ENCODE measurements at places on chromosomes 13 and 19. TPM values are rescaled to one million over a fixed set of nuclear protein-coding genes. Genes with fewer than 3 reads are reported as not detected.

The GJB6 gene
- total RNA-seq, result not detected

DNA sequence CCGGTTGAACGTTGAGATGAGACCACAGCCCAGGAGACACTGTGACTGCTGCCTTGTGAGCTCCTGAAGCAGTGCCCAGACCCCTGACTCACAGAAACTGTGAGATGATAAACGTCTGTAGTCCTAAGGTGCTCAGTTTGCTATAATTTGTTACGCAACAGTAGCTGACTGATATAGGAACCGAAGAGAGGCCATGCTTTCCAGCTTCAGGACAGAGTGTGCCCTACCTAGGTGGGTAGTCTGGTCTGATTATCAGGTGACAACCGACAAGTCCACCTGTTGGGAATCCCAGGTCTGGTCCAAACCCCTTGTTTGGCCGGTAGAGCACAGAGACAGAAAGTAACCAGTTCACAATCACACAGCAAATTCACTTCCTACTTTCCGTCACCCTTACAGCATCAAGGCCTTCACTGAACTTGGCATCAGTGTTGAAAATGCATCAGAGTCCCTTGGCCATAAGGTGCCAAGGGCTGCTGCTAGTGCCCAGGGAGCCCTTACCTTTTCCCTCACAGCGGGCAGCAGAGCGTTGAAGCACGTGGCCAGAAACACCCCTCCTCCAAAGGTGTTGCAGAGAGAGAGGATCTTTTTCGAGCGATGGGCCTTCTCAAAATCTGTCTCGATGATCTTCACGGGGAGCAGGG is 3.1 kb downstream of the SLC39A3 start:
- no peak for DNase-seq

DNA sequence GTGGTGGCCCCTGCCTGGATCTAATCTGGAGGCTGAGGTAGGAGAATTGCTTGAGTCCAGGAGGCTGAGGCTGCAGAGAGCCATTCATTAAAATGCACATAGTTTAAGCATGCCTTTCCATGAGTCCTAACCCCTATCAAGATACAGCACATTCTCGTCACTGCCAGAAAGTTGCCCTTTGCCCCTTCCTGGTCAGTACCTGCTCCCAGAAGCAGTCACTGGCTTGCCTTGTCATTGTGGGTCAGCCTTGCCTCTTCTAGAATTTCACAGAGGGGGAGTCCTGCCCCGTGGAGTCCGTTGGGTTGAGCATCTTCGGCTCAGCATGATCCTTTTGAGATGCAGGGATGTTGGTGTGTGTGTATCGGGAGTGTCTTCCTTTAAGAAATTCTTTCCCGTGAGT is 10.8 kb downstream of the BICRA start:
- DNase-seq, result no peak

GRCh38 chr13:46114613-46115012 is 9.8 kb upstream of the CPB2 start:
- no peak for DNase-seq

- DNase-seq, result peak; percentile 49
These were observed 26.5 kb downstream of the NUMBL start for GRCh38 chr19:40663695-40664692.

Data from A172 (cell line).